ENCODE measurements at places on chromosomes 3 and 15. TPM values are rescaled to one million over a fixed set of nuclear protein-coding genes. Genes with fewer than 3 reads are reported as not detected.
A peak's percentile ranks its signal among the peaks of the same experiment; 100 is the strongest.

- no peak for DNase-seq
- H3K27me3 ChIP-seq = no peaks in the 10 kb centered on the region
- no peak overlapping the region for H3K27ac ChIP-seq
- H3K4me3 ChIP-seq = no peak overlapping the region
These were observed 27.4 kb downstream of the SMAD6 start for GRCh38 chr15:66729331-66729951.

DNA sequence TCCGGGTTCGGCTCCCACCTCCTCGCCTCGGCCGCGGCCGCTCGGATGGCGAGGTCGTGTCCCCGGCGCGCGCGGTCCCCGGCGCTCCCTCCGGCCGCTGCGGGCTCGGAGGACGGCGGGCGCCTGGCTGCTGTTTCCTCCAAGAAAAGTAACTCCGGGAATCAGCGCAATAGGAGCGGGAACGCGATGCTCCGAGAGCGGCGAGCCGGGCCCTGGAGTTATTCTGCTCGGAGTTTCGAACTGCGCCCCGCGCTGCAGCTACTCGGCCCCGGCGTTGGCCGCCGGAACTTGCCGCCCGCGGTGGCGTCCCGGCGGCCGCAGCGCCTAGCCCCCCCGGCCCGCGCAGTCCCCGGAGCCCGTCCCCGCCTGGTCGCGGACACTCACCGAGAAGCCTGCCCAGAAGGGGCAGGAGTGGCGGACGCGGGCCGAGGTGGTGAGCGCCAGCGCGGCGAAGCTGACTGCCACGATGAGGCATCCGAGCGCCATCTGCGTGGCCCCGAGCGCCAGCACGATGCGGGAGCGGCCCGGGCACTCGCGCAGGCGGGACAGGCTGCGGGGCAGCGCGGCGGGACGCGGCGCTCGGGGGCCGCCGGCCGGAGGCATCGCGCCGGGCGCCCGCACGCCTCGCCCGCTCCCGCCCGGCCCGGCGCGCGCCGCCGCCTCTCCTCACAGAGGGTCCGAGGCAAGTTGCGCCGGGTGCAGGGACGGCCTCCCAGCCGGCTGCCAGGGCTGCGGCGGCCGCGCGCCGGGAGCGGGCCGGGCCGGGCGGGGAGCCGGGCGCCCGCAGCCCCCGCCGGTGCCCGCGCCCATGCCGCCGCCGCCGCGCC, 251.9 kb downstream of the TJP1 start:
- no peaks in the 10 kb centered on the region for H3K27me3 ChIP-seq
- H3K4me1 ChIP-seq = peaks cover 17% of the 10 kb centered on the region
- H3K36me3 ChIP-seq = no peaks in the 10 kb centered on the region
- H3K4me3 ChIP-seq = peak overlapping the region; percentile 37
- DNase-seq = peak; percentile 38
- no peak overlapping the region for H3K27ac ChIP-seq

The EPHA3 gene
- total RNA-seq = not detected

DNA sequence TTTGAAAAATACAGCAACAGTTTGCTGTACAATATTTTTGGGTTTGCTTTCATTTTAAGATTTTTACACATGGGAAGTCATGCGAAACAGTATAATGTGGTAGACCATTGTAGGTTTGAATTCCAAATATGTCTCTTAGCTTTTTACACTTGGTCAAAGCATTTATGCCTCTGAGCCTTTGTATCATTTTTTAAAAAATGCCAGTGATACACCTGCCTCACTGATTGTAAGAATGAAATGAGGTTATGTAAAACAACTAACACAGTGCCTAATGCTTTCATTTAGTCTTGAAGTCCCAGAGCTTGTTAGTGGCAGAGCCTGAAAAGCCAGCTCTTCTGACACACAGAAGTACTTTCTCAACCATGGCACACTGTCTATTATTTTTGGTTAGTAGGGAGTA, 202.0 kb downstream of the UBE2E2 start:
- peaks cover 11% of the 10 kb centered on the region for H3K4me1 ChIP-seq
- no peak overlapping the region for H3K4me3 ChIP-seq
- H3K27me3 ChIP-seq = no peaks in the 10 kb centered on the region
- no peak overlapping the region for H3K27ac ChIP-seq

DNA sequence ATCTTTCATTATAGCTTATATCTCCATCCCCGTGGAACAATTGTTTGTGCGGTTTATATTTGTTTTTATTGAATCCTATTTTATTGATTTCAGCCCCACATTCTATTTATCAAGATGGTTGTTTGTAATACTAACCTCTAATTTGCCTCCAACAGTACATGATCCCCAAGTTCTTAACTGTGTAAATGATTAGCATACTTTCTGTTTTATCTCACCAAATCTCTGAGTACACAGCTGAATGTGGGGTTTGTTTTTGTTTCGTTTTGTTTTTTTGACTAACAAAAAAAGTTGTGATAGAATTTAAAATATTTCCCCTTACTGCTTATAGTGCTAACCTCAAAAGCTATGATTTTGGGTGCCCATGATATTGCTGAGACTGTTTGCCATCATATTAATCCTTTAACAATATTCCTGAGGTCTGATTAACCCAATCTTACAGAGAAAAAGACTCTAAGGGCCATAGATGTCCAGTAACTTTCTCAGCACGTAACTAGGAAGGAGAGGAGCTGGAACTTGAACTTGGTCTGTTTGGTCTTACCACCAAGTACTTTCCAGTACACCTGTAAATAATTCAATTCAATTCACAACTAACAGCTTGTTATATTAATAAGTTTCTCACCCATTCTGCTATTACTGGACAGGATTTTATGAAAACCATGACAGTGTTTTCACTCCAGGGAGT, 789.8 kb downstream of the TUSC7 start:
- H3K27ac ChIP-seq = no peak overlapping the region
- no peaks in the 10 kb centered on the region for H3K4me1 ChIP-seq
- H3K4me3 ChIP-seq = no peak overlapping the region
- no peak for DNase-seq
- no peaks in the 10 kb centered on the region for H3K27me3 ChIP-seq

GRCh38 chr3:197495059-197495455, 60.7 kb downstream of the BDH1 start:
- H3K27ac ChIP-seq = no peak overlapping the region
- peaks cover 22% of the 10 kb centered on the region for H3K4me1 ChIP-seq
- H3K27me3 ChIP-seq = no peaks in the 10 kb centered on the region
- DNase-seq = no peak
- no peak overlapping the region for H3K4me3 ChIP-seq
- no peaks in the 10 kb centered on the region for H3K36me3 ChIP-seq

The SLC6A20 gene
- 0.39 TPM for total RNA-seq

The MELTF gene
- 29.3 TPM for total RNA-seq

- no peaks in the 10 kb centered on the region for H3K27me3 ChIP-seq
- H3K4me1 ChIP-seq = no peaks in the 10 kb centered on the region
- no peaks in the 10 kb centered on the region for H3K36me3 ChIP-seq
- no peak overlapping the region for H3K4me3 ChIP-seq
These were observed 2.1 kb upstream of the CPB1 start for GRCh38 chr3:148825476-148825875.

GRCh38 chr15:75164625-75165350, 36.9 kb upstream of the C15orf39 start:
- no peaks in the 10 kb centered on the region for H3K36me3 ChIP-seq
- no peak overlapping the region for H3K4me3 ChIP-seq
- no peaks in the 10 kb centered on the region for H3K27me3 ChIP-seq
- no peak overlapping the region for H3K27ac ChIP-seq

The LIPC gene
- 17.6 TPM for total RNA-seq

The TMEM207 gene
- total RNA-seq = 0.65 TPM

DNA sequence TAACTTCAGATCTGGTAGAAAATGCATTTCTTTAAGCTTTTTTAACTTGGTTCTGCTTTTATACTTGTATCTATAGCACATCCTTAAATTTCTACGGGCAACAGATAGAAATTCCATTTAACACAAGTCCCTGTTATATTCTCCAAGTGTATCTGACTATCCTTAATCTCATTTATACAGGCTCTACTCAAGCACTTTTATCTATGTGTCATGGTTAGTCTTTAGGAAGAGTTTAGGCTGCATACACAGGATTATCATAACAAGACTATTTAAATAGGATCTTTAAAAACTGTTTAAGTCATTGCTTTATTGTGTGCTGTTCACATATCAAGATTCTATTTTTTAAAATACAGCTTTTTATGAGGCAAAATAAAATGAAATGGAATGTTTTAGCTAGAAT, 52.7 kb downstream of the SETD5 start:
- no peak overlapping the region for H3K27ac ChIP-seq
- H3K36me3 ChIP-seq = peaks cover 1% of the 10 kb centered on the region

GRCh38 chr3:101950510-101950909, 101.2 kb downstream of the NFKBIZ start:
- H3K4me1 ChIP-seq = no peaks in the 10 kb centered on the region
- H3K36me3 ChIP-seq = no peaks in the 10 kb centered on the region
- H3K27ac ChIP-seq = no peak overlapping the region

DNA sequence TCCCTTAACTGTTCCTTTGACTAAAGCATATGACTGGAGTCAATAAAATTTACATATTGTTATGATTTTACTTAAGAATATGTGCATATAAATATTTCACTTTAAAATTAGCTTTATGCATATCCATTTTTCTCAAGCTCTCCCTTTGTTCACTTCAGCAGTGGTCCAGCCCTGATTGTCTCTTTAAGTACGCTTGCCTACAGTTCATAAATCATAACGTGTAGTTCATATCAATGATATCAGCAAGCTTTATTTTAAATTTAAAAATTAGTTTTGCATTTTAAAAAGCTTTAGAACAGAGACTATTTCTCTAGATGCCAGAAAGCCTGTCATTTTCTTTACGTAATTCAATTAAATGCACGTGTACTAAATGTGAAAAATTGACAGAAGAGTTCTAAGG, 721.9 kb downstream of the OTOL1 start:
- H3K27me3 ChIP-seq = no peaks in the 10 kb centered on the region
- no peak overlapping the region for H3K27ac ChIP-seq
- H3K36me3 ChIP-seq = no peaks in the 10 kb centered on the region

DNA sequence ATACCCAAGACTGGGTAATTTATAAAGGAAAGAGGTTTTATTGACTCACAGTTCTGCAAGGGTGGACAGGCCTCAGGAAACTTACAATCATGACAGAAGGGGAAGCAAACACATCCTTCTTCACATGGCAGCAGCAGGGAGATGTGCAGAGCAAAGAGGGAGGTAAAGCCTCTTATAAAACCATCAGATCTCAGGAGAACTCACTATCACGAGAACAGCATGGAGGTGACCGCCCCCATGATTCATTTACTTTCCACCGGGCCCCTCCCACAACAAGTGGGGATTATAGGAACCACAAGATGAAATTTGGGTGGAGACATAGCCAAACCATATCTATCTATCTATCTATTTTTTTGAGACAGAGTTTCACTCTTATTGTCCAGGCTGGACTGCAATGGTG, 5.4 kb downstream of the GDPGP1 start:
- no peaks in the 10 kb centered on the region for H3K27me3 ChIP-seq
- H3K4me1 ChIP-seq = no peaks in the 10 kb centered on the region
- H3K27ac ChIP-seq = no peak overlapping the region
- H3K4me3 ChIP-seq = no peak overlapping the region
- no peak for DNase-seq
- H3K36me3 ChIP-seq = no peaks in the 10 kb centered on the region

- H3K4me1 ChIP-seq = no peaks in the 10 kb centered on the region
- H3K27ac ChIP-seq = no peak overlapping the region
These were observed 69.3 kb downstream of the MESD start for GRCh38 chr15:80920271-80920699.

DNA sequence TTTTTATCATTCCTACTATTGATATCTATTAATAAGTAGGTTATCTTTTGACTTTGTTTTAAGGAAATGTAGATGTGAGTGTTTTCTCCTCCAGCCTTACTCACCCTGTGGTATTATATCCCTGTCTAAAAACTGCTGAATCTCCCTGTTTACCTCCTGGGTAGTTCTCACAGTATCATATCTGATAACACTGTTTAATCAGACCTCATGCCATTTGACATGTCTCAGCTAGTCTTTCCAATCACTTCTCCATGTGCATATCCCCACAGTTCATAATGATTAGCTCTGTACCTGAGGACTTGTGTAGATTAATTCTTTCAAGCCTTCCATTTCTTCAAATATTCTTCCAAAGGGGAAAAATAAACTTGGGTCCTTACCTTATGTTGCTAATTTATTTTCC, 30.7 kb downstream of the DUOX2 start:
- no peaks in the 10 kb centered on the region for H3K36me3 ChIP-seq
- DNase-seq = no peak
- no peaks in the 10 kb centered on the region for H3K27me3 ChIP-seq
- H3K4me1 ChIP-seq = peaks cover 18% of the 10 kb centered on the region
- H3K4me3 ChIP-seq = no peak overlapping the region

- H3K27ac ChIP-seq = peak overlapping the region; percentile 85
- no peak for DNase-seq
- no peaks in the 10 kb centered on the region for H3K36me3 ChIP-seq
- H3K4me1 ChIP-seq = peaks cover 73% of the 10 kb centered on the region
- no peak overlapping the region for H3K4me3 ChIP-seq
- H3K27me3 ChIP-seq = no peaks in the 10 kb centered on the region
These were observed 14.6 kb downstream of the SLC25A36 start for GRCh38 chr3:140956058-140956835.
